K562 (cell line): ENCODE measurements at places on chromosomes 1 and 21. TPM values are rescaled to one million over a fixed set of nuclear protein-coding genes. Genes with fewer than 3 reads are reported as not detected.

GRCh38 chr1:33515112-33515511 is 42.7 kb downstream of the ZSCAN20 start:
- H3K36me3 ChIP-seq = no peaks in the 10 kb centered on the region
- H3K27ac ChIP-seq = no peak overlapping the region
- no peak for DNase-seq
- H3K4me1 ChIP-seq = peaks cover 6% of the 10 kb centered on the region
- H3K27me3 ChIP-seq = peaks cover 44% of the 10 kb centered on the region
- H3K4me3 ChIP-seq = no peak overlapping the region

GRCh38 chr1:232922485-232922884 is 27.9 kb upstream of the NTPCR start:
- H3K27ac ChIP-seq = no peak overlapping the region
- H3K27me3 ChIP-seq = no peaks in the 10 kb centered on the region

DNA sequence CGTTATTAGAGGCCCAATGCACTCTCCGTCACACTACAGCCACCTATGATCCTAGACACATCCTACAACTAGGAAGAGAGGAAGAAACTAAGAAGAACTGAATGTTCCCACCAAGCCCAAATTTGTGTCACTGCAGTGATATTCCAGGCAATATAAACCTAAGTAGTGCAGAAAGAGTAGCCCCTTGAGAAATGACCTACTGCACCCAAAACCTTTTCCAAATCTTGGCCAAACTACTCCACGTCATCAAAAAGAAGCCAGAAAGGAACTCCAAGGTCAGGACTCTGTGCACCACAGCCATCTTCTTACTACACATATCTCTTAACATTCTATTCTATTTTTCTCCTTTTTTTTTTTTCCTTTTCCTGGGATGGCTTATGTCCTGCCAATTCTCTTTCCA is 60.2 kb downstream of the ADAMTS1 start:
- no peak overlapping the region for H3K27ac ChIP-seq
- no peak overlapping the region for H3K4me3 ChIP-seq
- H3K27me3 ChIP-seq = no peaks in the 10 kb centered on the region
- DNase-seq = no peak

Gene LMO4
- total RNA-seq = 32.0 and 32.9 TPM in 2 replicates

GRCh38 chr1:65817891-65818290 is 25.2 kb downstream of the PDE4B start:
- H3K36me3 ChIP-seq = no peaks in the 10 kb centered on the region
- no peaks in the 10 kb centered on the region for H3K4me1 ChIP-seq
- no peak for DNase-seq
- no peaks in the 10 kb centered on the region for H3K27me3 ChIP-seq

Gene FCRL6
- not detected in 2 replicates for total RNA-seq

DNA sequence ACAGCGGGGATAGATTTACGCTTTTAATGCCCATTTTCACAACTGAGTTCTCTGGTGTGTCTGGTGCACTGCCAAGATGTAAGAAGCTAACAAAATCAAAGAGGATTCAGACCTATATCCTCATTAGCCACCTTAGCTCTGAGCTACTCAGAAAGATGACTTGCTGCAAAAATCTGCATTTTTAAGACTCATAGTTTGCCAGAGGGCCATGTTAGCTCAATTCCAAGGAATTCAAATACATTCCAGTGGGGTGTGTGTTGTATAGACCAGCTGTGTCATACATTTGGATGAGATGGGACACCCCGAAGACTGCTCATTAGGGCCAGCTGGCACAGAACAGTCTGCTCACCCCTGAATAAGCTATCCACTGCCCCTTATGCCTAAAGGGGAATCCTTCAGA is 8.9 kb downstream of the DENND2D start:
- H3K27me3 ChIP-seq = no peaks in the 10 kb centered on the region
- peaks cover 19% of the 10 kb centered on the region for H3K36me3 ChIP-seq
- no peak overlapping the region for H3K27ac ChIP-seq
- DNase-seq = no peak
- H3K4me1 ChIP-seq = peaks cover 7% of the 10 kb centered on the region; the same call in 2 of the 3 replicates
- no peak overlapping the region for H3K4me3 ChIP-seq

DNA sequence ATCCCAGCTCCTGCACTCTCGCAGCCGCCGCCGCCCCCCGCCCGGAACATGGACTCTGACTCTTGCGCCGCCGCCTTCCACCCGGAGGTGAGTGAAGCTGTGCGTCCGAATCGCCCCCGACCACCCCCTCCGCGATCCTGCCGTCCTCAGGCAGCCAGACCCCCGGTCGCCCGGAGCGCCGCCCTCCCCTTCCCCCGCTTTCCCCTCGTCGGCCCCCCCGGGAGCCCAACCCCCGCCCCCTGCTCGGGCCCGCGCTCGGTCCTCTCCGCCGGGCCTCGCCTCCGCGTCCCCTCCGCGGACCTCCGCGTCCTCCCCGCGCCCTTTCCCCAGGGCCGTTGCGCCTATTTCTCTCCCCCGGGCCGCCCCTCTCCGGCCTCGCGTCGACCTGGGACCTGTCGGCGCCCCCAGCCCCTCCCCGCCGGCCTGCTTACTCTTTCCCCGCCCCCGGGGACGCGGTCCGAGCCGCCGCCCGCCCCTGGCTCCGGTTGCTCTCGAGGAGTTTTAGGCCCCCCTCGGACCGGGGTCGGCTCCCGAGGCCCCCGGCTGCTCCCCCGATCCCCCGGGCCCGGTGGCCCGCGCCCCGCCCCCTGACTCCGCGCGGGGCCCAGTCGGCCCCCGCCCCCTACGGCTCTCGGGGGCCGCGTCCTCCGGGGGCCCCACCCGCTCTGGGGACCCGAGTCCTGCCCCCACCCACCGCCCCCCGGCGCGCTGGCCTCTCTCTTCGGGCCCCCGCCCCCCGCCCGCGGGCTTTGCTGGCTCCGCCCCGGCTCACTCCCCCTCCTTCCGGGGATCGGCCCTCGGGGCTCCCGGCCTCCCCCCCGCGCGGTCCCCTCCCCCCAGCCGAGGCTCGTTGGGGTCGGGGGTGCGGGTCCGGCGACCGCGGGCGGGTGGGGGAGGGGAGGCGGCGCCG is 743 bp downstream of the PHF13 start:
- H3K4me1 ChIP-seq = peaks cover 20% of the 10 kb centered on the region
- peak overlapping the region; percentile 97 for H3K4me3 ChIP-seq
- DNase-seq = peak; percentile 95
- no peaks in the 10 kb centered on the region for H3K27me3 ChIP-seq
- H3K27ac ChIP-seq = peak overlapping the region; percentile 93

DNA sequence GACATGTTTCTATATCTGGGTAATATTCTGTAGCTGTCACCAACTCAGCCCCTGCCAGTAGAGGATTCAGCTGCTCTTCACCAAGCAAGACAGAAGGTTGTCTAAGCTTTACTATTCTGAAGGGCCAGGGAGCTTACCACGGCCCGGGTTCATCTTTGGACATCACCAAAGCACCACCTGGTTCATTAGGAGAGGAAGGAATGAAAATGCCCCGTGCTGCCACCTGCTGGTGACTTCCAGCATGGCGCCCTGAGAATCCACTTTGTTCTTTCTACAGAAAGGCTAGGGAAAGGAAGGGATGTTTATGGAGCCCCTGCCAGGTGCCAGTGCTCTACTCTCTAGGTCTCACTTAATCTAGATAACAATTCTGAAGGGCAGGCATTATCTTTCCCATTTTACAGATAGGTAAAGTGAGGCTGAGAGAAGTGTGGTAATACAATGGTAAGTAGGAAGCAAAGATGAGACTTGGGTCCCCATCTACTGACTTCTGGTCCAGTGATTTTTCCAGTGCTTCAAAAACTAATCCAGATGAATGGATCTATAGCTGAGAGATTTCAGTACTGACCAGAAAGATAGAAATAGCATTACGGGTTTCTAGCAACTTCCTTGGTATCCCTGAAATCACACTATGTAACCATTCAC is 79.5 kb downstream of the BEND5 start:
- peak; percentile 72 for DNase-seq
- H3K36me3 ChIP-seq = no peaks in the 10 kb centered on the region
- H3K27me3 ChIP-seq = no peaks in the 10 kb centered on the region

Gene CA6
- total RNA-seq = not detected in 2 replicates

DNA sequence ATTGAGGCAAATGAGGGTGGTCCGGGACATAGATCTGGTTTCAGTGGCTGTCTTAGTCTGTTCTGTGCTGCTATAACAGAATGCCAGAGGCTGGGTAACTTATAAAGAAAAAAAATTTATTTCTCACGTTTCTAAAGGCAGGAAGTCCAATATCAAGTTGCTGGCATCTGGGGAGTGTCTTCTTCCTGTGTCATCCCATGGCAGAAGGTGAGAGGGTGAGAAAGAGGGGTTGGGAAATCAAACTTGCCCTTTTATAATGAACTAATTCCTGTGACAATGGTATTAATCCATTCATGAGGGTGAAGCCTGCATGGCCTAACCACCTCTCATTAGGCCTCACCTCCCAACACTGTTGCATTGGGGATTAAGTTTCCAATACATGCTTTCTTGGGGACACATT is 3.7 kb upstream of the FGGY start:
- no peak for DNase-seq
- H3K27ac ChIP-seq = no peak overlapping the region
- H3K36me3 ChIP-seq = no peaks in the 10 kb centered on the region

- no peaks in the 10 kb centered on the region for H3K36me3 ChIP-seq
- no peak overlapping the region for H3K27ac ChIP-seq
- H3K27me3 ChIP-seq = peaks cover 23% of the 10 kb centered on the region; the same call in 2 of the 3 replicates
- peaks cover 5% of the 10 kb centered on the region; the same call in 1 of the 3 replicates for H3K4me1 ChIP-seq
- no peak for DNase-seq
Measured at GRCh38 chr1:113983391-113983790, 4.1 kb downstream of the OLFML3 start.

- peaks cover 56% of the 10 kb centered on the region for H3K36me3 ChIP-seq
- peak overlapping the region; percentile 69 for H3K4me3 ChIP-seq
- DNase-seq = peak; percentile 46
- peaks cover 47% of the 10 kb centered on the region for H3K4me1 ChIP-seq
- H3K27me3 ChIP-seq = no peaks in the 10 kb centered on the region
Measured at GRCh38 chr1:234604495-234605398, 5.2 kb downstream of the IRF2BP2 start.
